Sigmoid colon (tissue), 7 donors: ENCODE measurements at places on chromosomes 2 and 18. TPM values are rescaled to one million over a fixed set of nuclear protein-coding genes. Genes with fewer than 3 reads are reported as not detected.
A peak's percentile ranks its signal among the peaks of the same experiment; 100 is the strongest.

- H3K4me1 ChIP-seq: no peaks in the 10 kb centered on the region
- no peaks in the 10 kb centered on the region for H3K27me3 ChIP-seq
- H3K27ac ChIP-seq: peak overlapping the region; percentile 40
- no peaks in the 10 kb centered on the region for H3K36me3 ChIP-seq
- H3K4me3 ChIP-seq: no peak overlapping the region
These were observed 15.7 kb upstream of the FZD7 start for GRCh38 chr2:202017940-202018339.

CROCC2 gene
- not detected for total RNA-seq

DNA sequence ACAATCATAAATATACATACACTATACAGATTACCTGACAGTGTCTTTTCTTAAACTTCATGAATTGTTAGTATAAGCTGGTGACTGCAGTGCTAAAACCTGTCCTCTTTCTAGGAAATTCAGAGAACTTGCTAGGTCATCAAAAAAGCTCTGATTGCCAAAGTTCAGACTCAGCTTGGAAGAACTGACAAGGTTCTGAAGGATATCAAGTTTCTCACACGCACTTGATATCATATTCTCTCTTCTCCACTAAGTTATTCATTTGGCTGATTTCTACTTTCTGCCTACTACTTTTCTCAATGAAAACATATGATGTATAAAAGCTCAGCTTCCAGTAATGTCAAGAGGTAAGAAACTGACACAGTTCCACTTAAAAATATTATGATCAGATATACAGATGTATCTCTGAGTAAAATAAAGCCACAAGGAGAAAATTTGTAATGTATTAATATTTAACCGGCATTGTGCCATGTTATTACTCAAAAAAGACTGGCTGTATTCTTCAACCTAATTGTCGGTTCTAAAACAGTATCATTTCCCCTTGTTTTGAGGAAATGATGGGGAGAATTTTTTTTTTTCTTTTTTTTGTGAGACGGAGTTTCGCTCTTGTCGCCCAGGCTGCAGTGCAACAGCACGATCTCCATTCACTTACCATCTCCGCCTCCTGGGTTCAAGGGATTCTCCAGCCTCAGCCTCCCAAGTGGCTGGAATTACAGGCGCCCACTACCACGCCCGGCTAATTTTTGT lies 2.4 kb downstream of the OSBPL1A start:
- H3K4me3 ChIP-seq: no peak overlapping the region
- no peaks in the 10 kb centered on the region for H3K36me3 ChIP-seq
- no peak for DNase-seq

- H3K36me3 ChIP-seq: no peaks in the 10 kb centered on the region
- H3K27ac ChIP-seq: no peak overlapping the region
- no peak overlapping the region for H3K4me3 ChIP-seq
These were observed 300.1 kb downstream of the NDUFA10 start for GRCh38 chr2:239724851-239725550.

SPEG gene
- total RNA-seq: 321 TPM

PSMA8 gene
- not detected for total RNA-seq

MAPRE3 gene
- total RNA-seq: 5.1 TPM

DNA sequence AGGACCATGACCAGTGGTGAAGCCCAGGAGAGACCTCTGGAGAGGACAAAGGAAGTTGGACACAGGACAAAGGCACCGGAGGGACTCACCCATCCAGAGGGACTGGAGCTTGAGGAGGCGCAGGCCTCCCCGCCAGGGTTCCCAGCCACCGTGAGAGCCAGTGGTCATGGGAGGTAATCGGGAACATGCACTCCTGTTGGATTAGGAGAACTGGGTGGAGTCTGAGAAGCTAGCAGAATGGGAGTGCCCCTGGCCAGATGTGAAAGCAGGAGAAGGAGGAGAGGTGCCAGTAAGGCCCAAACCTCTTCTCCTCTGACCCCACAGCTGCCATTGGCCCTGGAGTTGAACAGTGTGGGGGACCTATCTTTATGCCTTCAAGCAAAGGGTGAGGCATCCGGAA lies 20.3 kb downstream of the POU3F3 start:
- peaks cover 18% of the 10 kb centered on the region for H3K4me1 ChIP-seq
- no peaks in the 10 kb centered on the region for H3K36me3 ChIP-seq
- H3K4me3 ChIP-seq: no peak overlapping the region
- DNase-seq: no peak
- peaks cover 28% of the 10 kb centered on the region for H3K27me3 ChIP-seq

- DNase-seq: peak; percentile 67
- no peak overlapping the region for H3K4me3 ChIP-seq
- no peaks in the 10 kb centered on the region for H3K36me3 ChIP-seq
- no peak overlapping the region for H3K27ac ChIP-seq
These were observed 9.9 kb downstream of the NFE2L2 start for GRCh38 chr2:177254433-177255226.

DOCK10 gene
- total RNA-seq: 5.4 TPM

DNA sequence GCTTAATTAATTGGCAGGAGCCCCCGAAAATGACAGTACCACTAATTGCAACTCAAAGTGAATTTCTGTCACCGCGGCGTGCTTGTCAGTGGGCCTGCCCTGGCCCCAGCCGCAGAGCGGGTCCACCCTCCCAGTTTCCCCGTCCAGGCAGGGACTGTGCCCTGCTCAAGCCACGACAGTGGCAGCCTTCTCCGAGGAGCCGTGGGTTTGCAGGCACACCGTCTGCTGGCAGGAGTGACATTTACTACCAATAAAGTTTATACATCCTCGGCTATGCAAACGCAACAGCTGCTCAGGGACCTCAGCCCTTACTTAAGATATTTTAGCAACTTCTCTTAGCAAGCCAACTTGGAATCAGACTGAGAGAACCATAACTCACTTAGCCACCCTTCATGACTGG lies 112.7 kb downstream of the GBX2 start:
- H3K36me3 ChIP-seq: no peaks in the 10 kb centered on the region
- DNase-seq: no peak
- no peak overlapping the region for H3K27ac ChIP-seq
- no peaks in the 10 kb centered on the region for H3K4me1 ChIP-seq

RRM2 gene
- not detected for total RNA-seq

- H3K4me3 ChIP-seq: no peak overlapping the region
- no peaks in the 10 kb centered on the region for H3K36me3 ChIP-seq
- no peak for DNase-seq
These were observed 48.1 kb upstream of the RAPH1 start for GRCh38 chr2:203583084-203583695.

ZNF142 gene
- 14.6 TPM for total RNA-seq

PPM1G gene
- 40.8 TPM for total RNA-seq
